Stimulated activated CD8-positive, alpha-beta memory T cell treated with anti-CD3 and anti-CD28 coated beads, Interleukin-4, amount 100 ng/mL, for 1 hour (primary cell): ENCODE measurements at places on chromosomes 5 and 9.

DNA sequence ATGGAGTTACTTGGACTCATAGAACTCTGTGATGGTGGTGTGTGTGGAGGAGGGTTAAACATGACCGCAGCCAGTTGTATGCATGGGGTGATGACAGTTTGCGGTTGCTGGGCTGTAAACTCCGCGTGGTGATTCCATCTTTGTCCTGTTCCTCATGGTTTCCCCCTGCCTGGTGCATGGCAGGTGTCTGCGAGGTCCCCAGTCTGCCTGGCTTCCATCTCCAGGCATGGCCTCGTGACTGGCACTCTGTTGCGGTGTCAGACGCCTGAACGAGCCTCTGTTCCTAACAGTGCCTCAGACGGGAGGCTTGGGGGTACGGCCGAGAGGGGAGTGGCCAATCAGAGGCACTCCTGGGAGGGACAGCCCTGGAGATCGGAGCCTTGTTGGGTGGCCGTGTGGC, 33.9 kb upstream of the SH3PXD2B start:
- DNase-seq = no peak

GRCh38 chr5:30548580-30549305, 644.7 kb upstream of the CDH6 start:
- no peak for DNase-seq

- DNase-seq = no peak
Observed at GRCh38 chr5:168743617-168744016, 164.4 kb upstream of the PANK3 start.

DNA sequence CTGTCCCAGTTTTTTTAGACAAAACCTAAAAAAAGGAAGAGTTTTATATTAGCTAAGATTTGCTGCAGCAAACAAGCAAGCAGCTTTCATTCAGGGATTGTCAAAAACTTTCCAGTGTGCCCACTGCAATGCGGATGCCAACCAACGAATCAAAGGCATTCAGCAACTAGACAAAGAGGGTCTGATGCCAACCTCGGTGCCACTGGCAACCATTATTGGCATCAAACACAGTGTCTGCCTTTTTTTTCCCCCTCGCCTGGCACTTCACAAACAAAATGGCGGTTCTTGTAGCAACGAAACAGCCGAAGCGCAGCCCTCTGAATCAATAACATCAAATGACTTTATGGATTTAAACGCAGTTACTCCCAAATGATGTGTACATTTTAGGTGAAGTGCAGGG, 10.4 kb downstream of the NFIB start:
- DNase-seq = no peak
